ENCODE measurements at places on chromosomes 2 and 18.

GRCh38 chr18:52130624-52131301 is 209.2 kb upstream of the DCC start:
- DNase-seq = no peak

GRCh38 chr18:58625839-58626238 is 3.1 kb downstream of the ALPK2 start:
- no peak for DNase-seq

DNA sequence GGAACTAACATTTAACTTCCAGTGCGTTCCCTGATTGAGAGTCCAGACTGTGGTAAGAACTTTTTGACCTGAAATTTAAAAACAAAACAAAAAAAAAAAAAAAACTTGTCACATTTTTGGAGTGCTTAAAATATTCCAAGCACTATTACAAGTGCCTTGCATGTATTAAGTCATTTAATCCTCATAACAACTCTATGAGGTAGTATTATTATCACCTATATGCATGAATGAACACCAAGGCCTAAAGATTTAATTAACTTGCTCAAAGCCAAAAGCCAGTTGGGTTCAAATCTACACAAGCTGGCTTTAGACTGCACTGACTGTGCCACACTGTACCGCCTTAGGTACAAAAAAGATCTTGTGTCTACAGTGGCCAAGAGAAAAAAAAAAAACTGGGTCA is 35.2 kb downstream of the METTL4 start:
- no peak for DNase-seq

DNA sequence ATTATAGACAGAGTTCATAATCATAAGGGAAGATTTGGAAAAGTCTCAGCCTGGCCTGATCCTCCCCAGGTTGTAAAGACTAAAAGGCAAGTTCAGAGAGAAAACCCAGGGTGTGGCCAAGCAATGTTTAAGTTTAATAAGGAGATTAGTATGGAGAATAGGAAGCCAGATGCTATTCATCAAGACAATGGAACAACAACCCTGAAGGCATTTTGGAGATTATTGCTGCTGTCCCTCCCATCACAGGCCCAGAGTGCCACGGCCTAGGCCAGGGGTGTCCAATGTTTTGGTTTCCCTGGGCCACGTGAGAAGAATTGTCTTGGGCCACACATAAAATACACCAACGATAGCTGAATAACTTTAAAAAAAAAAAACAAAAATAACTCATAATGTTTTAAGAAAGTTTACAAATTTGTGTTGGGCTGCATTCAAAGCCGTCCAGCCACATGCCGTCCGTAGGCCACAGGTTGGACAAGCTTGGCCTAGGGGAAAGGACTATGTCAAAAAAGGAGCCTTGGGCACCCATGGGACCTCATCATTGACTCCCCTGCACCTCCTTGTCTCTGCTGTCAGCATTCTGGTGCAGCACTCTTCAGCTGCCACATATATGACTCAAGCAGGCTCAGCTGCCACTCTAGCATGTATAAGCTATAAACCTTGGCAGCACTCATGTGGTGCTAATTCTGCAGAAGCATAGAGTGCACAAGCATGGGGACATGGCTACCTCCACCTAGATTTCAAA is 20.8 kb downstream of the DPP4 start:
- DNase-seq = no peak

DNA sequence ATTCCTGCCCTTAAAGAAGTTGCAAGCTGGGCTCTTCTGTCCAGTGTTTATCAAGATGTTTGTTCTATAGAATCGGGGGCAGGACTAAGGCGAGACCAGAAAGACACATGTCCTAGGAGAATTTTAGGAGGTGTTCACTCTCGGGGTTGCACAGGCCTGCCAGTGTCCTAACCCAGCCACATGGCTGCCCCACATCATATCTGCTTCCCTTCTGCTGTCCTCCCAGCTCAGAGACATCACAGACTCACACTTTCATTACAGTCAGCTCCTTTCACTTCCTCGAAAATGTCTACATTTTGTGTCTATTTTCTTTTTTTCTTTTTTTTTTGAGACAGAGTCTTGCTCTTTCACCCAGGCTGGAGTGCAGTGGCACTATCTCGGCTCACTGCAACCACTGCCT is 10.7 kb upstream of the MRO start:
- no peak for DNase-seq

Data from effector memory CD8-positive, alpha-beta T cell (primary cell).